ENCODE measurements at places on chromosomes 7 and 10.

DNA sequence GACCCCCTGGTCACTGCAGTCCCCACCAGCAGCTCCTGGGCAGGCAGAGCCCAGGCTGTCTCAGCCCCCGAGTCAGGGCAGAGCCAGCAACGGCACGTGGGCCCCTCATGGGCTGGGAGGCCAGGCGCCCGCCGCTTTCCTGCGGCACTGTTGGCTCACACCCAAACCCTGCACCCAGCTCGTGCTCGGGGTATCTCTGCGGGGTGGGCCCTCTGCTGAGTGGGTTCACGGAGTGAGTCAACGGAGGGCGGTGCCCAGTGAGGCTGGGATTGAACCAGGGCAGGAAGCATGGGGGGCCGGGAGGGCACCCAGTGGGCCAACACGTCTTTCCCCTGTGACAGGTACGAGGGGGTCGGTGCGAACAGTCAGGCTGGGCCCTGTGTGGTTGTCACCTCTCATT is 28.9 kb downstream of the ADAP1 start:
- peak; percentile 83 for DNase-seq

- DNase-seq = no peak
Observed at GRCh38 chr7:98281757-98282606, 496 bp downstream of the BRI3 start.

DNA sequence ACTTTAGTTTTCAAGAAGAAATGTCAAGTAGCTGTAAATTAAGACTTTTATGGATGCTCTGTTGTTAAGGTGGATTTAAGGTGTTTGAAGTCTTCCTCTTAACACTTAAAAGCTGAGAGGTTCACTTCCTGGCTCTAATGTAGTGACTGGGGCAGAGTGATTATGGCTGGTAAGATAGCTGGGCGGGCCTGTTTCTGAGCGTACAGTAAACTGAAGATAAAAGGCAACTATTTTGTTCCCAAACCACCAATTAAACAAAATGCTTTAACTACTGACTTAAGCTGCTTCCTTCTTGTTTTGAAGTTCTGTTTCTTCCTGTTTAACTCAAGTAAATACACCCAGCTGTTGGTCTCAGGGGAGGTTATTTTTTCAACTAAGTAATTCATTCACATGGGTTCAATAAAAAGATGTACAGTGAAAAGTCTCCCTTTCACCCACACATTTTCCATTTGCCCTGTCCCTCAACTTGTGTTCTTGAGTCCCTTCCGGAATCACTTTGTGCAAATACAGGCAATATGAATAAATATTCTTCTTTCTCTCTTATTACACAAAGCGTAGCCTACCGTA is 19.3 kb downstream of the VWA2 start:
- DNase-seq = no peak

GRCh38 chr10:52308251-52309031 is 5.6 kb upstream of the DKK1 start:
- DNase-seq = peak; percentile 88

DNA sequence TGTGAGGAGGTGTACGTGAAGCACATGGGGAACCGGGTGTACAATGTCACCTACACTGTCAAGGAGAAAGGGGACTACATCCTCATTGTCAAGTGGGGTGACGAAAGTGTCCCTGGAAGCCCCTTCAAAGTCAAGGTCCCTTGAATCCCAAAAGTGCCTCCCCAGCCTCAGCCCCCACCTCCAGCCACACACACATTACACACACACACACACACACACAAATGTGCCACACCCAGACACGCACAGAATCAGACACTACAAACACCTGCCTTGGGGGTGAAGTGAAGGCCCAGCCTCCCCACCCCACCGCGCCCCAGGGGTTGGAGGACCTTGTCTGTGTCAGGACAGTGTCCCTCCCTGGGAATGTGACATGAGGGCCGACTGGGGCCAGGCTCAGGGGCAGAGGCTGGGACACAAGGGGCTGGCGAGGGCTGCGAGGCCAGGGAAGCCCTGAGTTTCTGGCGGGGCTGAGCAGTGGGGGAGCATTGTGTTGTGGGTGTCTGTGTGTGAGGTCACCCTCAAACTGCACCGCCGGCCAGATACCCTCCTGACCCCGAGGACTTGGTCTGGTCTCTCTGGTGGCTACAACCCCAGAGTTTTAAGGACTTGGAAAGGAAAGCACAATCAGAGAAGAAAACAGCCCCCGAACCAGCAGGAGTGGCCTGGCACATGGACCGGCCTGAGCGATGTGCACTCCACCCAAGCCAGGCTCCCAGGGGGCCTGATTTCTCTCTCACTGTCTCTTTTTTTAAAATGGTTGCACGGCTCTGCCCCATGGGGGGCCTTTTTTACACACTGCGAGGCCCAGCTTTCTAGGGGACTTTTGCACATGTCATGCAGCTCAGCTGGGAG is 4.0 kb upstream of the ATP6V1F start:
- no peak for DNase-seq

- no peak for DNase-seq
Observed at GRCh38 chr10:34494012-34494411, 321.1 kb downstream of the PARD3 start.

GRCh38 chr10:103188853-103189252 is 4.2 kb downstream of the NT5C2 start:
- no peak for DNase-seq

DNA sequence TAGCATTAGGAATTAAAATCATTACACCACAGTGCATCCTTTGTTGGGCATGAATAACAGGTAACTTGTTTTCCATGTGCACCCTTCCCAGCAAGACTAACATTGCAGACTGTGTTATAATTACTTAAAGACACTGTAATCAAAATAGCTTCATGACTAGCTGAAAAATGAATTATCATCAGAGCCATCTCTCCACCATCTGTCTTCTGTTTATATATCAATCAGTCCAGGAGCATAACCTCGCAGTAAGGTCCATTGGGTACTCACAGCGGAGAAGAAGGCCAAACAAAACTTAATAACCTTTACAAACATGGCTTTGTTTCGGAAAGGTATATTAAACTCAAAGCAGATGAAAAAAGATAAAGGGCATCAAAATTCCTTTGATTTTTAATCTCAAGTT is 90.6 kb downstream of the ODAD2 start:
- no peak for DNase-seq

DNA sequence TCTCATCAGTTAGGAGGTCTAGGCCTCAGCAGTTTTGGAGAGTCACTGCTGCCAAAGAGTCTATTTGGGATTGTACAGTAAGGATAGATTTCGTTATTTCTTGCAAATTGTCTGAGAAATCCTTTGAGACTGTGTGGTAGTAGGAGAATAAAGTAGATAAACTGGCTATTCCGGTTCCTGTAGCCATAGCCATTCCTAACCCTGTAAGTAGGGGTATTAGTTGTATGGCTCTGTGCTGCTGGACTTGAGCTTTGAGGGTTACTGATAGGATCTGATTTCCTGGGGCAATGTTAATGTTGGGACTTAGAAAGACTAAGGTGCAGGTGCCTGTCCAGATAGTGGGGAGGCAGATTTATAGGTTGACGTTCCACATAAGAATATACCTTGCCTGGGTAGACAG is 36.1 kb upstream of the ZNF138 start:
- no peak for DNase-seq

DNA sequence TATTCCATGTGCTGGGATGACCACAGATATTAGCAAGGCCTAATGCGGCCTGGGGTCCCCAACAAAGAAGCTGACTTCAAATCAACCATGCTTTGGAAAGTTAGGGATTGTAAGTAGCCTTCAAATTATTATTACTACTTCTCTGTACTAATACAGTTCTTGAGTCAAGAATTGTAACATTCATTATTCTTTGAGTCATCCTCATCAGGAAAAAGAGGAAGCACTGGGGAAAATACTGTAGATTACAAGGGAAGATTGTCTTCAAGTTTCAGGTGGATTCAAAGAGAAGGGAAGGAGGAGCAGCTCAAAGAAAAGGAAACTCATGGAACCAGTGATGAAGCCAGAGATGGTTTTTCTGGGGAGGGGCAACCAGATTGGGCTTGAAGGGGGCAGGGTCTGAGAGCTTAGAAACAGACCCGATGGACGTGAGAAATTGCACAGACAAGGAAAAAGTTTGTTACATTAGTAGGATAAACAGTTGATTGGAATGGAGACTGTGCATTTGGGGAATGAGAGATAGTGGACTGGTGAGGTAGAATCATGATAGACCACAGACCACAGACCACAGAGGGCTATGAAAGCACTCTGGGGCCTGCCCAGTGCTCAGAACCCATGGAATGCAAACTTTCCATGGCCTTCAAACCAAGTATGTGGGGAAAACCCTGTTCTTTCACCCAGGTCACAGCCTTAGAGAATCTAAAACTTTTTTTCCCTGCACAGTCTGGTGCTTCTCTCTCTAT is 209.9 kb downstream of the ZNF365 start:
- no peak for DNase-seq

DNA sequence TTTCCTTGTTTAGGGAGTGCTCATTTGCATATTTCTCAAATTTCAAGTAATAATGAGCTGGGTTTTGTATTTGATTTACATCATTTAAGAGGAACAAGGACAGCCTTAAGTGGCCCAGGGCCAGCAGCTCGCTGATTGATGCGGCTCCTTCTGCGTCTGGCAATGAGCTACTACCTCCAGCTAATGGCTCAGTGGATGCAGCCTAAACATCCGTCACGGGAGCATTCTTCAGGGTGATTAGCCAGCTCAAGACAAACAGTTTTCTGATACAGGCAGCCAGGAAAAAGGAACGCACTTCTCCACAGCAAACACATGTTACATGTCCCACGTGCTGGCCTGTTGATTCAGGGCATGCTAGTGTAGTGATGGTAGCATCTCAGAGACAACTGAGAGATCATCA is 169.3 kb upstream of the TCERG1L start:
- DNase-seq = no peak

GRCh38 chr10:76306856-76307255 is 875.4 kb downstream of the LRMDA start:
- DNase-seq = no peak

- DNase-seq = no peak
Observed at GRCh38 chr7:117665368-117665767, 185.5 kb downstream of the CFTR start.

GRCh38 chr7:130515315-130516040 is 23.6 kb downstream of the MEST start:
- no peak for DNase-seq

DNA sequence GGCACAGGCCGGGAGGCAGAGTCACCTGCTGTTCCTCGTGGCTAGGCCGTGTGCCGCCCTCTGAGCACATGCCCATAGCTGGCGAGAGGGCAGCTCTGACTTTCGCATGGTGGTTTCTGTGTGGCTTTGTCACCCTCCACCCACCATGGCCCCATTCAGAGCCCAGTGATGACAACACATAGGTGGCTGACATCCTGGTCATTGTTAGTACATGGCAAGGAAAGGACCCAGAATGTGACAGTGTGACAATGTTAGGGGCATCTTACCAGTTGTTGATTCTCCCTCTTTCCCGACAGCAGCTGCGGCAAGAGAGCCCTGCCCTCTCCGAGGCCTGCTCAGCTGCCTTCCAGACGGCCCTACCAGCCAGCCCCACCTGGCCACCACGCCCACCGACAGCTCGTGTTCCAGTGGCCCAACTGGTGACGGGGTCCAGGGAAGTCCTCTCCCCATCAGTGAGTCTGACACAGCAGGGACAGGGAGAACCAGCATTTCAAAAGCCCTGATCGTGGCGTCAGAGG is 52.2 kb downstream of the ZNF467 start:
- DNase-seq = no peak

DNA sequence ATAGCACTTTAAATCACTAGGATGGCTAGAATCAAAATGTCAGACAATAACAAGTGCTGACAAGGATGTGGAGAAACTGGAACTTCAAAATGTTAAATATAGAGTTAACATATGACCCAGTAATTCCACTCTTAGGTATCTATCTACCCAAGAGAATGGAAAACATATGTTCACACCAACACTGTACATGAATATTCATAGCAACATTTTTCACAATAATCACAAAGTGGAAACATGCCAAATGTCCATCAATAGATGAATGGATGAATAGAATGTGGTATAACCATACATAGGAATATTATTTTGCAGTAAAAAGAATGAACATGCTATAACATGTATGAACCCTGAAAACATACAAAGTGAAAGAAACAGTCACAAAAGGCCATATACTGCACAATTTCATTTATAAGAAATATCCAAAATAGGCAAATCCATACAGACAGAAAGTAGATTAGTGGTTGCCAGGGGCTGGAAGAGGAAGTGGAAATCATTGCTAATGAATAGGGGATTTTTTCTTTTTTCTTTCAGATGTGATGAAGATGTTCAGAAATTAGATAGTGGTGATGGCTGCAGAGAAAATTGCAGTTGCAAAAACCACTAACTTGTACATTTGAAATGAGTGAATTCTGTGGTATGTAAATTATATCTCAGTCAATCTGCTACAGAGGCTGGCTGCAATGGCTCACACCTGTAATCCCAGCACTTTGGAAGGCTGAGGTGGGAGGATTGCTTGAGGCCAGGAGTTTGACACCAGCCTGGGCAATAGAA is 93.0 kb downstream of the CPVL start:
- no peak for DNase-seq

- DNase-seq = no peak
Observed at GRCh38 chr7:121023194-121023593, 34.7 kb downstream of the CPED1 start.

DNA sequence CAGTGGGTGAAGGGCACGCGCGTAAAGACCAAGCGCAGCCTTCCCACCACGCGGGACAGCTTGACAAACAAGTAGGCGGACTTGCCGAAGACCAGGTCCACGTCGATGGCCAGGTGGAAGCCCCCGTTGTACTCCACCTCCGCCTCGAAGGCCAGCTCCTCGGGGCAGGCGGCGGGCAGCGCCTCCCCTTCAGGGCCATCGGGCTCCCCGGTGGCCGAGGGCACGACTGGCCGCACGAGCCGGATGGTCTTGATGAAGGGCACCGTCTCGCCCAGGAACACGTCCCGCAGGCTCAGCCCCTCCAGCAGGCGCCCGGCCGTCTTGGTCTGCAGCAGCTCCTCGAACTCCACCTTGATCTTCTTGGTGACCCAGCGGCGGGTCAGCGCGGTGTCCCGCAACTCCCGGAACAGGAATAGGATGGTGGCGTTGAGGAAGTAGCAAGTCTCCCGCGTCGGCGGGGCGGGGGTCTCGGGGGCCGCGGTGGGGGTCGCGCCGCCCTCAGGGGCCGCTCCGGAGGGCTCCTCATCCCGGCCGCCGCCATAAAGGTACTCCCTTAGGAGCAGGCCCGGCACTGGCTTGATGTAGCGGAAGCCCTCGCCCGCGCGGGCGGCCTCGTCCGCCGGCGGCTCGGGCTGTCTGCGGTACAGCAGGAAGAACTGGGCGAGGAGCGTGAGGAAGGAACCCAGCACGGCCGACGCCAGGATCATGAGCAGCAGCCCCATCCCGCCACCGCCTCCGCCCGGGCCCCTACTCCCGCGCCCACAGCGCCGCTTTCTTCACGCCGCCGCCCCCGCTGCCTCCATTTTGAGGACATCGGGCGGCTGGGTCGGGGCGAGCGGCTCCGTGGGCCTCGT is 507 bp downstream of the PDZD8 start:
- peak; percentile 86 for DNase-seq

DNA sequence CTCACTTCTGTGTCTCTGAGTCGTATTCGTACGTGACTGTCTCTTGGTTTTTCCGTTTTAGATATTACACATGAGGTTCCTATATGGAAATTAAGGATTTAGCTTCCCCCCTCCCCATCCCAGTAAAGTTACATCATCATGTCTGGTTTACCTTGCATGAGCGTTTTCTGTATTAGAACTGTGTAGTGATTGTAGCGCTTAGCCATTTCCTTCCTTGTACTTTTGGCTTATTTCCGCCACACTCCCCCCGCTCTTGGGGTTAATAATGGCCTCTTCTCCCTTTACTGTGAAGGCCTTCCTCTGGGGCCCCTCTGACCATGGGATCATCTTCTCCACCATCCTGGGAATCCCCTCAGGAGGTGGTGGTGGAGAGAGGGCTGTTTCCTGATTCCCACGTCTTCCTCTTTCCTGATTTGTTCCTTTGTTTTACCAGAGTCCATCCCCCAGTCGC is 27.2 kb upstream of the AP5Z1 start:
- no peak for DNase-seq

- no peak for DNase-seq
Observed at GRCh38 chr7:15049157-15049556, 146.6 kb upstream of the DGKB start.
